HFFc6 (cell line): ENCODE measurements at places on chromosomes 12 and 14. TPM values are rescaled to one million over a fixed set of nuclear protein-coding genes. Genes with fewer than 3 reads are reported as not detected.

GRCh38 chr14:99266181-99267178, 5.5 kb downstream of the BCL11B start:
- H3K27me3 ChIP-seq = peaks cover 43% of the 10 kb centered on the region
- H3K36me3 ChIP-seq = no peaks in the 10 kb centered on the region
- no peak overlapping the region for H3K27ac ChIP-seq
- H3K4me3 ChIP-seq = peak overlapping the region; percentile 62; the same call in 1 of the 2 replicates

TAS2R31 gene
- 0.31 to 1.2 TPM (median 0.60 TPM) in 3 replicates for total RNA-seq

DNA sequence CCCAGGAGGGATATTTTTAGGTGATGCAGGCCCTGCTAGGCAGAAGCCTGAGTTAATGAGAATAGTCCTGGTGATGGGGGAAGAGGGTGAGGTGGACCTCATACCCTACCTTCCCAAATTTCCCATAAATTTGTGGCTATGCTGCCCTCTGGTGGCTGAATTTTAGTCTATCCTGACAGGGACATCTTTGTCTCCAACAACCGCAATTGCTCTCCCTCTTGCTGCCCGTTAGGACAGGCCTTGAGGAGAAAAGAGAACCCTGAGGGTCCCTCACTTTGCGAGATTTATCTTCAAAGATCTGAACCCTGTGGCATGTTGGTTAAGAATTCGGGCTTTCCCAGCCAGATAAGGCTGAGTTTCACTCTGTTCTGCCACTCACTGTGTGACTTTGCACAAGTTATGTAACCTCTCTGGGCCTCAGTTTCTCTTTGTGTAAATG, 9.8 kb upstream of the ZNF385A start:
- peak; percentile 57 for DNase-seq
- H3K4me1 ChIP-seq = peaks cover 21% of the 10 kb centered on the region
- H3K4me3 ChIP-seq = no peak overlapping the region
- peak overlapping the region; percentile 28 for H3K27ac ChIP-seq

DNA sequence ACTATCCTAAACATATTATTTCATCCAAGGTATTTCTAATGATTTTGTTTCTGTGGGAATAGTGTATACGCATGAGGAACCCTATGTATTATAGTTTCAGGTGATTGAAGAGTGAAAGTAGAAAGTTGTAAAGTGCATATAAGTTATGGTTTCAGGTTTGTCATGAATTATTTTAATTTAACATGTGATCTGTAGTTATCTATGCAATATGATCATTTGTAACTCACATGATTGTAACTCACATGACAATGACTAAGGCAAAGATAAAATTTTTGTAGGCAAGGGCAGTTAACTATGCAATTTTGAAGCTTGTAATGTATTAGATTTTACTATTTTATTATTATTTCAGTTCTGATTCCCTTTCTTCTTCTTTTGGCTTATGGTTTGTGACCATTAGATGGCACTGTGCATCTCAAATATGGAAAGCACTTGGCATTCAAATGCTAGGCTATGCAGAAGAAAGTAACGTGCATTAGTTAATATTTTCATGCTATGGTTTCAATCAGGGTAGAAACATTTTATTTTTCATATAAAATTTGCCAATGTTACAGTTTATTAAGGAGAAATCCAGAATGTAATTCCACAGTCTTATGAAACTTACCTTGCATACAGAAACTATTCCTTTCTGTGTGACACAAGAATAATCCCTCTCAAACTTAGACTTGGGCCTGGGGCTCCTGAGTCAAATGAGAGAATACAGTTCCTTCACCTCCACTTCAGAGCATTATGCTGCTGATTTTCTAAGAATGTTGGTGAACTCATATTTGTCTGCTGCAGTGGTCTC, 15.8 kb upstream of the TMEM30B start:
- H3K4me3 ChIP-seq = no peak overlapping the region; the same call in 1 of the 2 replicates
- no peaks in the 10 kb centered on the region for H3K36me3 ChIP-seq
- H3K4me1 ChIP-seq = peaks cover 4% of the 10 kb centered on the region; the same call in 1 of the 2 replicates
- peaks cover 11% of the 10 kb centered on the region for H3K27me3 ChIP-seq
- DNase-seq = peak; percentile 41
- no peak overlapping the region for H3K27ac ChIP-seq

GRCh38 chr12:104219908-104220404, 4.4 kb downstream of the TXNRD1 start:
- peaks cover 9% of the 10 kb centered on the region; the same call in 1 of the 2 replicates for H3K36me3 ChIP-seq
- H3K27ac ChIP-seq = peak overlapping the region; percentile 100
- peak overlapping the region; percentile 75 for H3K4me3 ChIP-seq
- H3K4me1 ChIP-seq = peaks cover 78% of the 10 kb centered on the region
- peak; percentile 92 for DNase-seq
- no peaks in the 10 kb centered on the region for H3K27me3 ChIP-seq

DNA sequence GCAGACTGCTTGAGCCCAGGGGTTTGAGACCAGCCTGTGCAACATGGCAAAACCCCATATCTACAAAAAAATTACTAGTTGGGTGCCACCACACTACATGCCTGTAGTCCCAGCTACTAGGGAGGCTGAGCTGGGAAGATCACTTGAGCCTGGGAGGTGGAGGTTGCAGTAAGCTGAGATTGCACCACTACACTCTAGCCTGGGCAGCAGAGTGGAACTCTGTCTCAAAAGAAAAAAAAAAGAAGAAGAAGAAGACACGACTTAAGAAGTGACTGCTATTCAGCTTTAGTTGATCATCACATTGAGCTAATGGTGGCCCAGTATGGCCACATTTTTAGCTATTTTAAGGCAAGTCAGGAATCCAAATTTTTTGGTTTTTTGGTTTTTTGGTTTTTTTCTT, 8.9 kb upstream of the METTL17 start:
- no peak for DNase-seq
- peaks cover 3% of the 10 kb centered on the region for H3K27me3 ChIP-seq
- H3K36me3 ChIP-seq = no peaks in the 10 kb centered on the region
- H3K4me1 ChIP-seq = no peaks in the 10 kb centered on the region

GRCh38 chr12:66399911-66400306, 97.6 kb downstream of the HELB start:
- no peak overlapping the region for H3K4me3 ChIP-seq
- DNase-seq = no peak
- H3K4me1 ChIP-seq = peaks cover 34% of the 10 kb centered on the region
- H3K27ac ChIP-seq = no peak overlapping the region

LRRC10 gene
- total RNA-seq = not detected in 3 replicates

DNA sequence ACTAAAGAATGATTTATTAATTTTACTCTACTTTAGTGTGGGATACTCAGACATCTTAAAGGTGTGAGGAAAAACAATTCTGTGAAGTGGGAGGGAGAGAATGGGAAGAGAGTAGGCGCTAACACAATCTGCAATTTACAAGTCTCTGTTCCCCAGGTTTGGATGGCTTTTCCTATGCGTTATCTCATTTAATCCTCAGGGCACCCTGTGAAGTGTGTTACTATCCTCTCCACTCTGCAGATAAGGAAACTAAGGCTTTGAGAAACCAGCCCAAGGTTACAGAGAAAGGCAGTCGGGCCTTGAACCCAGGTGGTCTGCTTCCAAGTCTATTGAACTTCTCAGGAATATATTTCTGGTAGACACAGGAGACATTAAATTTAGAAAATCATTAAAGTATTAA, 36.2 kb upstream of the TUBA1C start:
- H3K4me3 ChIP-seq = no peak overlapping the region
- no peak for DNase-seq

- peaks cover 31% of the 10 kb centered on the region for H3K4me1 ChIP-seq
- no peak for DNase-seq
- peak overlapping the region; percentile 71 for H3K4me3 ChIP-seq
- no peak overlapping the region for H3K27ac ChIP-seq
Observed at GRCh38 chr12:49342914-49343731, 3.6 kb upstream of the DNAJC22 start.

- peaks cover 1% of the 10 kb centered on the region for H3K4me1 ChIP-seq
- peaks cover 20% of the 10 kb centered on the region; the same call in 1 of the 2 replicates for H3K36me3 ChIP-seq
Observed at GRCh38 chr12:2634471-2634870, 160.3 kb upstream of the FKBP4 start.

GRCh38 chr12:89264837-89265236, 87.5 kb downstream of the DUSP6 start:
- H3K36me3 ChIP-seq = no peaks in the 10 kb centered on the region
- no peaks in the 10 kb centered on the region for H3K27me3 ChIP-seq
- H3K4me3 ChIP-seq = no peak overlapping the region
- no peak for DNase-seq

- H3K36me3 ChIP-seq = no peaks in the 10 kb centered on the region
- H3K27ac ChIP-seq = peak overlapping the region; percentile 17; the same call in 1 of the 2 replicates
- no peak for DNase-seq
- peaks cover 1% of the 10 kb centered on the region; the same call in 1 of the 2 replicates for H3K27me3 ChIP-seq
Observed at GRCh38 chr12:76916170-76916540, 37.3 kb upstream of the CSRP2 start.

C1R gene
- total RNA-seq = 8.3 to 43.4 TPM (median 11.1 TPM) in 3 replicates

DNA sequence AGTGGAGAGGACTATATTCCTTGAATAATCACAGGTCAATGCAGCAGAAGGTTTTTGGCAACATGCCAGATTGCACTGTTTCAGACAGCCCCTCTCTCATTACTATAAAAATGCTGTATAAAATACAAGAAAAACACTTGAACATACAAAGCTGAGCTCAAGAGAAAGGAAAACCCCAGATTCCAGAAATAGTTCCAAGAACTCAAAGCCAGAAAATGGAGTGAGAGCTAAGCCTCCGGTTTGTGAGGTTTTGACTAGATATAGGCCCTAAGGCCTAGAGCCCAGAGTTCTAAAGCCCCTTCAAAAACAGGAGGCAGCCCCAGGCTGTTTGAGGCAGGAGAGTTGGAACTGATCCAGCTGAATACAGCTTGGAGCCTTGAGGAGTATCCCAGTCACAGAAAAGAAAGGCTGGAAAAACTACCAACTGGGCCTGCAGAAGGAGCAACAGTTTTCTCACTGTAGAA, 29.4 kb upstream of the ACTN1 start:
- no peaks in the 10 kb centered on the region for H3K36me3 ChIP-seq
- H3K4me1 ChIP-seq = peaks cover 46% of the 10 kb centered on the region
- no peak for DNase-seq
- no peak overlapping the region for H3K4me3 ChIP-seq
- peaks cover 2% of the 10 kb centered on the region; the same call in 1 of the 2 replicates for H3K27me3 ChIP-seq
- H3K27ac ChIP-seq = peak overlapping the region; percentile 31; the same call in 1 of the 2 replicates

GRCh38 chr12:130139567-130140421, 22.5 kb upstream of the FZD10 start:
- DNase-seq = no peak
- no peaks in the 10 kb centered on the region for H3K4me1 ChIP-seq
- H3K4me3 ChIP-seq = no peak overlapping the region
- peaks cover 1% of the 10 kb centered on the region; the same call in 1 of the 2 replicates for H3K27me3 ChIP-seq
- H3K36me3 ChIP-seq = peaks cover 9% of the 10 kb centered on the region; the same call in 1 of the 2 replicates

DNA sequence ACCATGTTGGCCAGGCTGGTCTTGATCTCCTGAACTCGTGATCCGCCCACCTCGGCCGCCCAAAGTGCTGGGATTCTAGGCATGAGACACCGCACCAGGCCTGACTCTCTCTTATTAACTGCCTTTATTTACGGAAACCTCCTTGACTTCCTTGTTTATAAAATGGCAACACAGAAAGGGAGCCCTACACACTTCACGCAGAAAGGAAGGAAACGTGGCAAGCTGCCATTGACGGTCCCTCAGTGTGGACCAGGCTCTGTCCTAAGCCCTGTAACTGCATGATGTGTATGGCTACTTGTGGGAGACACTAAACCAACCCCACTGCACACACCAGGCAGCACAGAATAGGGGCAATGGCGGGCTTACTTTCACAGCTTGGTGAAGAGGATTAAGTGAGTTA, 11.7 kb downstream of the CINP start:
- no peaks in the 10 kb centered on the region for H3K4me1 ChIP-seq
- peaks cover 20% of the 10 kb centered on the region for H3K36me3 ChIP-seq
- no peaks in the 10 kb centered on the region for H3K27me3 ChIP-seq
- H3K4me3 ChIP-seq = no peak overlapping the region
- no peak overlapping the region for H3K27ac ChIP-seq
- no peak for DNase-seq

- peaks cover 2% of the 10 kb centered on the region for H3K27me3 ChIP-seq
- no peak for DNase-seq
- peaks cover 18% of the 10 kb centered on the region for H3K36me3 ChIP-seq
- no peak overlapping the region for H3K27ac ChIP-seq
Observed at GRCh38 chr14:92677087-92677668, 71.2 kb downstream of the LGMN start.

CMA1 gene
- total RNA-seq = not detected in 2 replicates

GRCh38 chr12:90854136-90854689, 100.8 kb downstream of the CCER1 start:
- H3K4me1 ChIP-seq = peaks cover 7% of the 10 kb centered on the region; the same call in 1 of the 2 replicates
- peak; percentile 16 for DNase-seq
- no peak overlapping the region for H3K27ac ChIP-seq
- peaks cover 2% of the 10 kb centered on the region; the same call in 1 of the 2 replicates for H3K27me3 ChIP-seq

DNA sequence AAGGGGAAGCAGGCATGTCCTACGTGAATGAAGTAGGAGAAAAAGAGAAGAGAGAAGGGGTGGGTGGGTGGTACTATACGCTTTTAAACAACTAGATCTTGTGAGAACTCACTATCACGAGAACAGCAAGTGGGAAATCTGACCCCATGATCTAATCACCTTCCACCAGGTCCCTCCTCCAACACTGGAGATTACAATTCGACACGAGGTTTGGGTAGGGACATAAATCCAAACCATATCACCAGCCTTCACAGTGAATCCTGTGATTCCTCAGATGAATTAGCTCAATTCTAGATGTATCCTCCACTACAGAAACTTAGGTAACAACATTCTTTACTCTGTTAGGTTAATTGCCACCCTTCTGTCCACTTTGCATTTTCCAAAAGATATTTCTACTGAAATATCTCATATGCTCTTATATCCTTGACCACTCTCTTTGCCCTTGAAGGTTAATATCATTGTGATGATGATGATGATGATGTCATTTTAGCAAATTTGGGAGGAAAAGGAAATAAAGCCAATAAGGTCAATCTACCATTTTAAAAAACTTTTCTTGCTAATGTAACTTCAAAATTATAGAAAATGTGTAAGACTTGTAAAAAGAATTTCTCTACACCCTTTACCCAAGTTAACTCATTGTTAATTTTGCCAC, 23.2 kb upstream of the CCNT1 start:
- no peak for DNase-seq
- peaks cover 10% of the 10 kb centered on the region for H3K27me3 ChIP-seq
- no peaks in the 10 kb centered on the region for H3K36me3 ChIP-seq

GRCh38 chr14:100871234-100872186, 32.0 kb downstream of the RTL1 start:
- peak overlapping the region; percentile 88 for H3K27ac ChIP-seq
- peaks cover 14% of the 10 kb centered on the region for H3K27me3 ChIP-seq
- H3K4me3 ChIP-seq = no peak overlapping the region; the same call in 1 of the 2 replicates
- DNase-seq = peak; percentile 78
- peaks cover 29% of the 10 kb centered on the region for H3K4me1 ChIP-seq
- peaks cover 30% of the 10 kb centered on the region for H3K36me3 ChIP-seq

BHLHE41 gene
- 8.0 to 17.9 TPM (median 13.0 TPM) in 3 replicates for total RNA-seq
